Kidney epithelial cell (primary cell): ENCODE measurements at places on chromosomes 4 and X.

GRCh38 chr4:612052-612748 lies 13.2 kb upstream of the PDE6B start:
- DNase-seq, result no peak

DNA sequence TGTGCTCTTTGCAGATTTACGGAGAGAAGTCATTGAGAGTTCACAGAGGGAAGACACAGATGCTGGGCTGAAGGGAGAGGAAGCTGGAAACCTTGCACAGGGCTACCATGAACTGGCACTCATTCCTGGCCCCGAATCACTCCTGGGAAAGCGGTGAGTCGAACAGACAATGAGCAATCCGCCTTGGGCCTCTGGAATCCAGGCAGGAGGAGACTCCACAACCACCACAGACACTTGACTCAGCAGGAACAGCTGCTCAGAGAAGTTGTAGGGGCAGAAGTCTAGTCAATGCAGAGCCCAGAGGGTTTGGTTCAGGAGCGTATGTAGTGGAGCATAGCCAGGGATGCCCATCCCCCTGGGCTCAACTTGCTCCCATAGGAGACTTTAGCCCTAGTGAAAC lies 62.8 kb upstream of the GRIA3 start:
- DNase-seq, result no peak

DNA sequence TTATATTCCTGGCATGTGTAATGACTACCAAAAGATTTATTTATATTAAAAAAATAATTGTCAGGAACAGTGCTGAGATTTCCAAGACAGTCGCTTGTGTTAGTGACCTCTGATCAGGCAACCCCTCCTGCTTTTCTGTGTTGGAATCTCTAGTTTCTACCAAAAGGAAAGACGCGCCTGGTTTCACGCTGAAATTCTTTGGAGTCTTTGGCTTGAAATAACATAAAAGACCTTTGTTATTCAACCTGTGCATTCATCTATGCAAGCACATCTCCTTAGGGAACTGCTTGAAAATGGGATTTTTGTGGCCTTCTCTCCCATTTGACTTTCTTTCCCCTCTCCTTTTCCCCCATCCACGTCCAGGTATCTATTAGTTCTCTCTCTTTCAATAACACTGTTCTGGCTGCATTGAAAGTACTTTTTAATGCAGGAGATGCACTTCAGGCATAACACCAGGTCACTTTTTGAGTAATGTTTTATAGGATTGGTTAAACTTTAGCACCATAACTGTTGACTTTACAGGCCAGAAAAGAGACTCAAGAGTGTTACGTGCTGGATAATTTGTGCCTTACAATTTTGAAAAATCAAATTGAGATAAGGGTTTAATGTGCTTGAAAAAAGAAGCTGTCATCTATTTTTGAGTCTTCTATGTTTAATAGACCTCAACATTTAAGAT lies 172.7 kb downstream of the GPAT3 start:
- no peak for DNase-seq

- no peak for DNase-seq
Measured at GRCh38 chrX:53716328-53717088, 30.0 kb upstream of the HUWE1 start.

DNA sequence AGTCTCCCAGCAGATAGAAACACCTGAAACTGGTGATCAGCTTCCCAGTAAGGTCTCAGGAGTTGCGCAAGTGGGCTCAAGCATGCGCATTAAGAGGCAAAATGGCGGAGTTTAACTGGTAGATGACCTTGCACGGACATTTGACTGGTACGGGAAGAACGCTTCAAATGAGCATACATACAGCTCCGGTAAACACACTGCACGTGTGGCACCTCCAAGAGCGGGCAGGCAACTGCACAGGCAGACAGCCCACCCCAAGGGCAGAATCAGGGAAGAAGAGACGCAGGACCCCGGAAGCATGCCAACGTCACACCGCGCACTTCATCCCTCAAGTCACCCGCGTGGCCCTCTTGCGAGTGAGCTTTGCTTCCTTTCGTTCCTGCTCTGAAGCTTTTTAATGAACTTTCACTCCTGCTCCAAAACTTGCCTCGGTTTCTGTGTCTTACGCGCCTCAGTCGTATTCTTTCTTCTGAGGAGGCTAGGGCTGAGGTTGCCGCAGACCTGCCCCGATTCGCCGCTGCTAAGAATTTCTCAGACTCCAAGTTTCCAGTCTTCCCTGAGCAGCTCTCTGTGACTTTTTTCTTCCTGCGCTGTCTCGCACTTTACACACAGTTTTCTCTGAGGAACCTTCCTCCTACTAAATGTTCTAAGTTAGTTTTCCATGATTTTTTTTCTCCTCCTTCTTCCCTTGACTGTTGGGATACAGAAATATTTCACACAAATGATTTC lies 180.7 kb upstream of the ZFP42 start:
- no peak for DNase-seq

GRCh38 chrX:111868726-111869638 lies 7.0 kb upstream of the TRPC5OS start:
- no peak for DNase-seq

DNA sequence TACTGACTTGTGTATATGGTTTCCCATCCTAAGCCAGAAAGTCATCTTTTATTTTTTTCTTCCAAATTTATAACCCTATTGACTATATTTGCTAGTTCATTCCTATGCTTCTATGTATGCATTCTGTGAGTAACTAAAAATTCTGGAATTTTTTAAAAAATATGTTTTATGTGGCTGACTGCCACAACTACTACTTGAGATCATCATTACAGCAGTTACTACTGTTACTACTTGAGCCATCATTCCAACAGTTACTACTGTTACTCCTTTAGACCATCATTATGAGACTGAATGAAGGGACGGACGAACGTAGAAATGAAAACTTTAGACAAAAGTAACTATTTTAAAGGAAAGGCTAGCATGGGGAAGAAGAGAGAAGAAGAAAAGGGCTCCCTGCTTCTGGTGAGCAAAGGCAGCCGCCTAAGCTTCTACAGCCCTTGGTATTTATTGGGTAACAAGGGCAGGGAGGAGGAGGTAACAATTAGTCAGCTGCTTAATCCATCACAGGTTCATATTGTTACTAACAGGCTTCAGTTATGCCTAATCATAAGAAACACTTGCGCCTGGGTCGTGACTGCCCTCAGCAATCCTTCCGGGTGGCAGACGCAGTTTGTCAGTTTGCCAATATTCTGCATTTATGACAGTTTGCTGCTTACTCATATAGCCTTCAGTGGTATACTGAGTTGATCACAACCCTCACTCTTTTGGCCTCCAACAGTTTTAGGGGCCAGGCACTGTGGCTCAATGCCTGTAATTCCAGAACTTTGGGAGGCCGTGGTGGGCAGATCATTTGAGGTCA lies 80.4 kb downstream of the PDLIM5 start:
- DNase-seq, result no peak
